ENCODE measurements at places on chromosomes 16 and 17. TPM values are rescaled to one million over a fixed set of nuclear protein-coding genes. Genes with fewer than 3 reads are reported as not detected.

- DNase-seq = no peak
These were observed 4.3 kb downstream of the YBX2 start for GRCh38 chr17:7290166-7290565.

DNA sequence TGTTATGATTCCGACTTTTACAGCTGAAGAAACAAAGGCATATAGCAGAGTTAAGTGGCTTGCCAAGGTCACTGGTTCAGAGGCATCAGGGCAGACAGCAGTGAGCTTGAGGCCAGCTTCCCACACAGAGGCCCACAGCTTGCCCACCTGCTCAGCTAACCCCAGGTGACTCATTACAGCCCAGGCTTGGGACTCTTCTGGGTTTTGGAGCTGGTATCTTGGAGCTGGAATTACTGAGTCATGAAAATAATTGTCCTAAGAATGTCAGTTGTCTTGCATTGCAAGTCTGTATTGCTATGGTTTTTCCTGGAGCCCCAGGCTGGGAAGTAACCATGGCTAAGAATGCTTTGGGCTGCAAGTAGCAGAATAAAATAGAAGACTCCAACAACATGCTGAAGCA, 32.4 kb upstream of the IRX3 start:
- no peak for DNase-seq

- DNase-seq = no peak
These were observed 59.5 kb downstream of the CHD9NB start for GRCh38 chr16:52993179-52993578.

- DNase-seq = no peak
These were observed 6.2 kb downstream of the RBFOX1 start for GRCh38 chr16:7338826-7339225.

DNA sequence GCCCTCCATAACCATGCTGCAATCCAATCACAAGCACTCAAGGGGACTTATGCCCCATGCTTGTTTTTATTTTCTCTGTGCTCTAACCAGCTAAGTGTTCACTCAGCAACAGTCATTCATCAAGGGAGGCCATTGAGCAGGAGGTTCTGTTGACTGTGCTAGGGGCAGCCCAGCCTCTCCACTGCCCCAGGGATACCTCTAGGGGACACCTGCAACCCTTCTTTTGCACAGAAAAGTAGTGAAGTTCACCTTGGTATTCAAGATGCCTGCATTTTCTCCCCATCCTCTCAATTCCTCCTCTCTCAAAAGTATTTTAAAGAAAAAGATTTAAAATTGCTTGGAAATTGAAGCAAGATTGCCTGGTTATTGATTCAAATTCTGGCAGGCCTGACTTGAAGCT, 124.7 kb upstream of the GNAO1 start:
- DNase-seq = no peak

DNA sequence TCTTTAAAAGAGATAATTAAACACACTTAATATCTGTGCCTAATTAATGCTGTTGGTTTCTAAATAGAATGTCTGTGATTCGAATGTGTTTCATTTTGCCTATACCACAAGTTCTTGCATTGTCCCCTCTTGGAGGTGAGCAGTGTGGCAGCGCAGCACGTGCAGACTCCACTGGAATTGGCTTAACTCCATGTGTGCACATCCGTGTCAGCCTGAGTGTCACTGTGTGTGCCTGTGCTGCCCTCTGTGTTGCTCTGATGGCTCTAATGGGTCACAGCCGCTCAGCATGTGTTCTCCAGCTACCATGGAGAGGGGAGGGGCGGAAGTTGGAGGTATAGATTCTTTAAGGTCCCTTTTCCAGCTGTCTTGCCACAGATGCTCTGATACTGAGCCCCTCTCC, 226.6 kb downstream of the SPECC1 start:
- no peak for DNase-seq

- DNase-seq = no peak
These were observed 10.9 kb downstream of the ZNF200 start for GRCh38 chr16:3223913-3224515.

DNA sequence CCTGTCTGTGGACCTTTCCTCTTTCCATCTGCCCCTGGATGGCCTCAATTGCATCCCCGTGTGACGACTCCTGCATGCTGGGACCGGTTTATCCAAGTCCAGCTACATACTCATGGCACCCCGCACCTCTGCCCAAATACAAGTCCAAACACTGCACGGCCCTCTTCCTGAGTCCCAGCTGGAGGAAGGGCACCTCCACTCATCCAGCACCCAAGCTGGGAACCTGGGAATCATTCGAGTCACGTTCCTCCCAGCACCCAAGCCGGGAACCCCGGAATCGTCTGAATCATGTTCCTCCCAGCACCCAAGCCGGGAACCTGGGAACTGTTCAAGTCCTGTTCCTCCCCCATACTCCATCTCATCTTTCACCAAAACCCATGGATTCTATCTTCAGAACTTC, 10.2 kb downstream of the TRARG1 start:
- no peak for DNase-seq

- no peak for DNase-seq
These were observed 75.5 kb downstream of the ZNF423 start for GRCh38 chr16:49780433-49780832.

ANKS4B gene
- total RNA-seq = not detected

SLX1A gene
- 22.7 TPM for total RNA-seq

KRT9 gene
- total RNA-seq = not detected

TP53TG3F gene
- total RNA-seq = not detected

SENP3 gene
- total RNA-seq = 35.9 TPM

KRT33A gene
- not detected for total RNA-seq

Measured in CD8-positive, alpha-beta T cell (primary cell).